ENCODE measurements at places on chromosomes 7 and 10. TPM values are rescaled to one million over a fixed set of nuclear protein-coding genes. Genes with fewer than 3 reads are reported as not detected.
A peak's percentile ranks its signal among the peaks of the same experiment; 100 is the strongest.

DNA sequence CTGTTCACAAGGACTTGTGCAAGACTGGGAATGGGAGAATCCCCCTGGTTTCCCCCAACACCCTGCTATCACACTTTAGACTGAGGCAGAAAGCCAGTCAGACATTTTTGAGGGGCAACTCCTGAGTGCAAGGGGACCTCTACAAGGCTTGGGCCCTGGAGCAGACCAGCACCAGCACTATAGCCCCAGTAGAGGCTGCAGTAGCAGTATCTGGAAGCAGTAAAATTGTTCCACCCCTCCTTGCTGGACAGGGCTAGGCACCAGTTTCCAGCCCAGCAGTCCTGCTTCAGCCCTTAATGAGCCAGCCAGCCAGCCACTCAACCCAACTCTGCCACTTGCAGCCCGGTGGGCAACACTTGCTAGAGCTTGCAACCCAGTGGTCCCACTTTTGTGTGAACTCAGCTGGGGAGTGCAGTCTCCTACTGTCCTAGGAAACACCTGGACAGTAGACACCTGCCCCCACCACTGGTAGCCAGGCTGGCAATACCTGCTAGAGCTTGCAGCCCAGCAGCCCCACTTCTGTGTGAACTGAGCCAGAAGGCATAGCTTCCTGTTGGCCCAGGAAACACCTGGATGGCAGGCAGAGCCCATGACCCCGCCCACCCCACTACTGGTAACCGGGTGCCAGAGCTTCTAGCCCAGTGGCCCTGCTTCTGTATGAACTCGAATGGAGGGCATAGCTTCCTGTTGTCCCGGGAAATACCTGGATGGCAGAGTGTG, 65.0 kb downstream of the FBXL13 start:
- H3K36me3 ChIP-seq, result no peaks in the 10 kb centered on the region
- no peaks in the 10 kb centered on the region for H3K4me1 ChIP-seq
- DNase-seq, result no peak
- no peak overlapping the region for H3K27ac ChIP-seq
- H3K27me3 ChIP-seq, result no peaks in the 10 kb centered on the region

The RSPH10B2 gene
- 0.51 TPM for total RNA-seq

The ELN gene
- total RNA-seq, result 2.1 TPM

DNA sequence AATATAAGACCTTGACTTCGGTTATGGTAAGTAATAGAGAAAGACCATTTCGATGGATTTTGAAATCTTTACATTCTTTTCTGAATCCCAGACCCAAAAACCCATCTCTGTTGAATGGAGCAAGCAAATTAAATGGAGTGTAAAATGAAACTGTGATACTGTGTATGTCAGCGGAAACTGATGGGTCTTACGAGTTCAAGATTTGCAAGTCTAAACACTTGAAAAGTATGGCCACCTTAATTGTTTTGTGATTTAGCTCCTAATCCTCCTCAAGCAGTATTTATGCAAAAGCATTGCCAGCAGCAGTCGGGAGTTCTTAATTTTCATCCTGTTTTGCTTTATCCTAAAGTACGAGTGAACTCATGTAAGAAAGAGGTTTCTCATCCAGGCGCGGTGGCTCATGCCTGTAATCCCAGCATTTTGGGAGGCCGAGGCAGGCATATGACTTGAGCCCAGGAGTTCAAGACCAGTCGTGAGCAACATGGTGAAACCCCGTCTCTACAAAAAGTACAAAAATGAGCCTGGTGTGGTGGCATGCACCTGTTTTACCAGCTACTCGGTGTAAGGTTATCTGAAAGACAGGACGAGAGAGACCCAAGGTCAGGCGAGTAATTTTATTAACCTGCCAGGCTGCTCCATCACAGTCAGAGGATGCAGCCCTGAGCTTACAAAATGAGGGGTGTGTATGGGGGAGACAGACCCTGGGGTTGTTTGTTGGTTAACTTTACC, 5.8 kb upstream of the DHTKD1 start:
- H3K27ac ChIP-seq, result no peak overlapping the region
- no peak for DNase-seq
- no peaks in the 10 kb centered on the region for H3K4me1 ChIP-seq
- H3K36me3 ChIP-seq, result no peaks in the 10 kb centered on the region
- no peaks in the 10 kb centered on the region for H3K27me3 ChIP-seq

DNA sequence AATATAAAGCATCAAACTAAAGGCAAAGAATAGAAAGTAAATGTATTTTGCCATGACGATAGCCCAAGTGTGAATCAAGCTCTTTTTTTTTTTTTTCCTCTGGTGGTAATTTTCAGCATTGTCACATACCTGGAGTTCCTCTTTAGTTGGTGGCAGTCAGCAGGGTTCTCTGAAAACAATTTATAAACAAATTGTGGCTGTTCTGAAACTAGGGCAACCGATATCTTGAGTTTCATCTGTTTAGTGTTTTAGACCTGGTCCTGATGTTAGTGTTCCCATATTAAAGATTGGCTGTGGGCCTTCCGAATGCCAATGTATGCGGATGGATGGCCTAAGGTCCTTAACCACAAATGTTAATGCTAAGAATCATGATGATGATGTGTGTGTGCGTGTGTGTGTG, 713.1 kb downstream of the GATA3 start:
- no peaks in the 10 kb centered on the region for H3K36me3 ChIP-seq
- H3K27me3 ChIP-seq, result no peaks in the 10 kb centered on the region
- H3K27ac ChIP-seq, result no peak overlapping the region

GRCh38 chr7:3979611-3980299, 678.7 kb downstream of the SDK1 start:
- no peak for DNase-seq
- no peak overlapping the region for H3K27ac ChIP-seq
- no peaks in the 10 kb centered on the region for H3K4me1 ChIP-seq
- H3K36me3 ChIP-seq, result no peaks in the 10 kb centered on the region

DNA sequence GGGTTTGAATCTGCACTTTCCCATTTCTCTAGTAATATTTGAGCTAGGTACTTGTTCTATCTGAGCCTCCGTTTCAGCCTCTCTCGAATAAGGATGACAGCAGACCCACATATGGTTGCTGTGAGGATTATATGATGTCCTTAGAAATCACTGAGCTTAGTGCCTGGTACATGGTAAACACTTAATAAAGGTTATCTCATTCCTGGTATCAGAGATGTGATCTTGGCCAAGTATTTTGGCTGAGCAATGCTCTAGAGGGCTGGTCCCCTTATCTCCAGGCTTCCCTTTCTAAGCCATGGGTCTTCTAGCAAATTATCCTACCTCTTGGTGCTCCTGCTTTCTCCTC, 407 bp upstream of the MKRN1 start:
- peaks cover 3% of the 10 kb centered on the region for H3K27me3 ChIP-seq
- H3K27ac ChIP-seq, result no peak overlapping the region
- peak overlapping the region; percentile 70 for H3K4me3 ChIP-seq
- no peaks in the 10 kb centered on the region for H3K36me3 ChIP-seq
- H3K4me1 ChIP-seq, result peaks cover 2% of the 10 kb centered on the region

The SPDYE6 gene
- not detected for total RNA-seq

DNA sequence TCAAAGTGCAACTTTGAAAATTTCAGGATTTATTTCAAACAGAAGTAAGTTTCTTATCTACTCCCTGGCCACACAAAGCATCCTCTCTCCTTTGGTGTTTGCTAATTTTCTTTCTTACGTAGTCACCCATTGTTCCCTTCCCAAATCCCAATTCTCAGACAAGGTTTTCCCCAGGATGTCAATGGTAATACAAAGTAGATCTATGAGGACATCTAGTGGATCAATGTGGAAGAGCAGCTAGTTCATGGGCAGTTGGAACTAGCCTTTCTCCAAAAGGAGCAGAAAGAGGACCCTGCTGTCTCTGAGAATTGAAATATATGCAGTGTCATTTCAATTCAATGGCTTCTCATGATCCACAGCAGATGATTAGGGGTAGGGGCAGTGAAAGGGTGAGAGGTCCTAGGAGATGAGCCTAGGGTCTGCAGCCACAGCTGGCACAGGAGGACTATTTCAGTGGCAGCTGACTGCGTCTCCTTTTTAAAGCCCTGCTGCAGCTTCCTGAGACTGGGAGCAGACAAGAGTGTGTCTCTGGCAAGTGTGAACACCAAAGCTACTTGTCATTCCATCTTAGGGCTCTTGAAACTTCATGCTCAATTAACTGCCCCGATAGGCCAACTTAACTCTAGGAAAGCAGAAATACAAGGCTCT, 632.6 kb downstream of the KCNMA1 start:
- no peaks in the 10 kb centered on the region for H3K36me3 ChIP-seq
- no peak overlapping the region for H3K4me3 ChIP-seq
- no peaks in the 10 kb centered on the region for H3K27me3 ChIP-seq
- no peaks in the 10 kb centered on the region for H3K4me1 ChIP-seq
- DNase-seq, result peak; percentile 75

- no peaks in the 10 kb centered on the region for H3K36me3 ChIP-seq
- no peaks in the 10 kb centered on the region for H3K27me3 ChIP-seq
- no peaks in the 10 kb centered on the region for H3K4me1 ChIP-seq
- no peak for DNase-seq
These were observed 80.3 kb downstream of the SKAP2 start for GRCh38 chr7:26784118-26784517.

GRCh38 chr10:79393924-79394610, 46.8 kb downstream of the PPIF start:
- H3K27me3 ChIP-seq, result no peaks in the 10 kb centered on the region
- peaks cover 7% of the 10 kb centered on the region for H3K36me3 ChIP-seq
- H3K4me1 ChIP-seq, result peaks cover 24% of the 10 kb centered on the region
- DNase-seq, result no peak

DNA sequence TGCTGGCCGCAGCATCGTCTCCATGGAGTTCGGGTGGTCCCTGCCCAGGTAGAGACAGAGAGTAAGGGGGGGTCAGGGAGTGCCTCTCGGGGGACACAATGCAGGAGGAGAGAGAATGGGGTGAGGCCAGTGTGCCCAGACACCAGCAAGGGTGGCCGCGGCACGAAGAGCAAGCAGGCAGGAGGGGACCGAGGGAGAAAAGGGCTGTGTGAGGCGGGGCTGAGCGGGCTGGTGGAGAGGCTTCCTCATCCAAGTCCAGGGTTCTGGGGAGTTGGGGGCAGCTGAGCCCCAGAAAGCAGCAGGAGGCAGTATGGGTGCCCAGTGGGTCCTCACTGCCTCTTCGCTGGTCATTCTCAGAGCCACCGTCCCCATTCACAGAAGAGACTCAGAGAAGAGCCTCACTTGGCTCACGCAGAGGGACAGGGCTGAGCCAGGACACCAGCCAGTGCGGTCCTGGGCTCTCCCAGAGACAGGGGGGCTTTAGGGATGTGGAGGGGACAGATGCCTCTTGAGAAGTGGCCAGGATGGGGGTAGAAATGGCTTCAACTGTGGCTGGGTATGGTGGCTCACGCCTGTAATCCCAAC, 78.9 kb downstream of the MICALL2 start:
- no peak overlapping the region for H3K27ac ChIP-seq
- DNase-seq, result no peak
- no peaks in the 10 kb centered on the region for H3K36me3 ChIP-seq
- H3K27me3 ChIP-seq, result peaks cover 3% of the 10 kb centered on the region
- no peaks in the 10 kb centered on the region for H3K4me1 ChIP-seq
- no peak overlapping the region for H3K4me3 ChIP-seq

DNA sequence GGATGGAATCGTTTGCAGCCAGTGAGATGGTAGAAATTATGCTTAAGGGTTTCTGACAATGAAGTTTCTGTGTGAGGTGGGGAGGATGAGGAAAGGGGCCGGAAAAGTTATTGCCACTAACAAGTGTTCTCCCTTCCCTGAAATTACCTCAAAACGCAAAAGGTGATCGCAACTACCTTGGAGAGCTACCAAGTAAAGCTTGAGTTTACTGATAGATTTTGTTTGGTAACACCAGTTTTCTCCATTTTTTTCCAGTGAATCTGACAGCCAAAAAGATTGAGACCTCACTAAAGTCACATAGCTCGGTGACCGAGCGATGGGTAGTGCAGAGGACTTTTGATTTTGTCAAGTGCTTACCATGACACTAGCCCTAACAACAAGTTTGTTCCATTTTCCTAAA, 1.6 kb downstream of the SUV39H2 start:
- no peaks in the 10 kb centered on the region for H3K36me3 ChIP-seq
- peaks cover 7% of the 10 kb centered on the region for H3K4me1 ChIP-seq
- H3K27me3 ChIP-seq, result no peaks in the 10 kb centered on the region
- peak overlapping the region; percentile 91 for H3K4me3 ChIP-seq
- no peak overlapping the region for H3K27ac ChIP-seq

DNA sequence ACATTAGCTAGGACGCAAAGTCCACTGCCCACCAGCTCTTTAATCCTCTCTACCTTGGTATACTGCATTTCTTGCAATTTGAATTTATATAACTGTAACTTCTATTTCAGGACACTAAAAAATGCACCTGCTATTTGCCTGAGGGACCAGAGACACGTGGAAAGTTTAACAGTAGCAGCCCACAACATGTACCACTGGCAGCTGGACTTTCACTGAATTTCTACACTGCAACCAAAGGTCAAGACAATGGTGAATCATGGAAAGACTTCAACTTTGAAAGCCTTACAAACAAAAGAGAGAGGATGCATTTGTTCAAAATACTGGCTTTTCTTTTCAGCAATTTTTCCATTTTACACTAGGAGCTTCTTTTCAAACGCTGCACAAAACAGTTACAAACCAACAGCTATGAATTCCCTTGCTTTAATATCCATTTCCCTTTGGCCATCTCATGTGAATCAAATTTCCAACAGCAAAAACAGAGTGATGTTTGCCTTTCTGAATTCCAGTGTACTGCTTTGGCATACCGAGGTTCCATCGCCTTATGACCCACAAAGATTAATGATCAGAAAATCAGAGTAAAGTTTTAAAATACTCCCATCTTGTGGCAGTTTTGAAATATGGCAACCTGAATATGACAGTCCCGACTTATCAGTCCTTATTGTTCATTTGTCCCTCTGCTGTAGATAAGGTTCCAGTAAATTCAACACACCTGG, 29.9 kb upstream of the HNRNPH3 start:
- peak; percentile 58 for DNase-seq
- no peaks in the 10 kb centered on the region for H3K36me3 ChIP-seq
- H3K27ac ChIP-seq, result no peak overlapping the region
- H3K4me1 ChIP-seq, result no peaks in the 10 kb centered on the region
- H3K27me3 ChIP-seq, result no peaks in the 10 kb centered on the region

The HNRNPF gene
- 293 TPM for total RNA-seq

The CYP2C8 gene
- 0.17 TPM for total RNA-seq

The ZNF365 gene
- 5.8 TPM for total RNA-seq
